K562 (cell line): ENCODE measurements at places on chromosomes 6 and 20. TPM values are rescaled to one million over a fixed set of nuclear protein-coding genes. Genes with fewer than 3 reads are reported as not detected.

DNA sequence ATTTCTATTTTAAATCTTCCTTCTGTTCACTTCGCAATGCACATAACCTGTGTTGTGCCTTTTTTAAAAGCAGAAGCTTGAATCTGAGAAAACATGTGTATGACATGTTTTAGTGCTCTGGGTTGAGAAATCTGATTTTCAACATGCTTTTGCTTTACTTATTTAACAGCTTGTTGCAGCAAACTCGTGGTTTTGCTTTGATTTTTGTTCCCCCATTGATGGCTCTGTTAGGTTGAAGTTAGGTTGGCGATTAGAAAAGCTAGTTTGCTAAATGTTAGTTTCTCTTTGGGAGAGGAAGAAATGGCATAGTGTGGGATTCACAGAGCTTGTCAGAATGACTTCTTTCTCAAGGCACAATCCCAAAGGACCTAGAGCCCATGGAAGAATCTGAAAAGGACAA lies 170.8 kb downstream of the TMEM242 start:
- no peak overlapping the region for H3K27ac ChIP-seq
- H3K27me3 ChIP-seq: no peaks in the 10 kb centered on the region
- H3K4me1 ChIP-seq: peaks cover 6% of the 10 kb centered on the region; the same call in 1 of the 2 replicates
- H3K4me3 ChIP-seq: no peak overlapping the region
- no peak for DNase-seq
- H3K36me3 ChIP-seq: peaks cover 30% of the 10 kb centered on the region; the same call in 2 of the 3 replicates

GRCh38 chr6:155188707-155189496 lies 74.9 kb upstream of the CLDN20 start:
- H3K4me1 ChIP-seq: no peaks in the 10 kb centered on the region; the same call in 1 of the 2 replicates
- H3K4me3 ChIP-seq: no peak overlapping the region
- DNase-seq: no peak
- H3K36me3 ChIP-seq: no peaks in the 10 kb centered on the region
- H3K27me3 ChIP-seq: peaks cover 38% of the 10 kb centered on the region

DNA sequence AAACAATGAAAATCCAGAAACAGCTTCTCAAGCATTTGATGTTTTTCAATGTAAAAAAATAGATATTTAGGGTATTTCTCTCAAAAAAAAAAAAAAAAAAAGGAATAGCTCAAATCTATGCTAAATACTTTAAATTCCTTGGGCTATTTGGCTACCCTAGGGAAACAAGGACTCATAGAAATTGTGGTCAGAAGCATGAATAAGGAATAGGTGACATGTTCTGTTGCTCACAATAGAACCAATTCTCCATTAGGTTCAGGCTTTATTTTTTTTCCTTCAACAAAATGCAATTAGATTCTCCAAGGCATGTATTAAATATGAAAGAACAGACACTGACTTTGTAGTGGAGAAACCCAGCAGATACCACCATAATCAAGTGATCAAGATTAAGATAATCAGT lies 904.3 kb upstream of the FLRT3 start:
- DNase-seq: no peak
- no peak overlapping the region for H3K27ac ChIP-seq
- no peaks in the 10 kb centered on the region for H3K27me3 ChIP-seq
- H3K4me1 ChIP-seq: no peaks in the 10 kb centered on the region

GRCh38 chr6:3803627-3804468 lies 45.3 kb upstream of the FAM50B start:
- peaks cover 67% of the 10 kb centered on the region for H3K27me3 ChIP-seq
- H3K36me3 ChIP-seq: no peaks in the 10 kb centered on the region
- no peak overlapping the region for H3K27ac ChIP-seq
- no peak overlapping the region for H3K4me3 ChIP-seq

LPA gene
- total RNA-seq: 0.04 and 0.18 TPM in 2 replicates

CD24 gene
- 27.1 and 28.3 TPM in 2 replicates for total RNA-seq
